ENCODE measurements at places on chromosomes 2 and 18.

GRCh38 chr2:110729106-110729505 lies 3.3 kb upstream of the ACOXL start:
- no peak for DNase-seq

GRCh38 chr18:28961669-28962228 lies 784.8 kb upstream of the CDH2 start:
- peak; percentile 28 for DNase-seq

DNA sequence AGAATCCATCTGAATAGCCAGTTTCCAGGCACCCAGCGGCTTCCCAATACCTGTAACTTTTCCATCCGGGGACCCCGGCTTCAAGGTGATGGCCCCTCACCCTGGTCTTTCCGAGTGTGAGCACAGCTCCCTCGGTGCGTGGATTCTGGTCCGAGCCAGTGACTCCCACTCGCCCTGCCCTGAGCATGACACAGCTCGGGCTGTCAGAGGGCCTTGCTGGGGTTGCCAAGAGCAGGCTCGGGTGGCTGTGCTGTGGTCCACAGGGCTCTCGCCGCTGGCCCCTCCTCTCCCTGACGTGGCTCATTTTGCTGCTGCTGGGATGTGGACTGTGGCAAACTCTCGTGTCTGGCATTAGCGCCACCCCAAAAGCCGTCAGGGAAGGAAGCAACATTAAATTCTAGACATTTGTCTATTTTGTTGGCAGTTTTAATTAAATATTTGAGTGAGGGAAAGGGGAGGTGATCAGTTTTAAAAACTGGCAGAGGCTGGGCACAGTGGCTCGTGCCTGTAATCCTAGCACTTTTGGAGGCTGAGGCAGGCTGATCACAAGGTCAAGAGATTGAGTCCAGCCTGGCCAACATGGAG lies 5.6 kb upstream of the ESPNL start:
- DNase-seq, result no peak

- DNase-seq, result no peak
Measured at GRCh38 chr2:179351057-179351456, 86.4 kb upstream of the SESTD1 start.

- no peak for DNase-seq
Measured at GRCh38 chr2:30721241-30721640, 86.0 kb downstream of the CAPN13 start.

DNA sequence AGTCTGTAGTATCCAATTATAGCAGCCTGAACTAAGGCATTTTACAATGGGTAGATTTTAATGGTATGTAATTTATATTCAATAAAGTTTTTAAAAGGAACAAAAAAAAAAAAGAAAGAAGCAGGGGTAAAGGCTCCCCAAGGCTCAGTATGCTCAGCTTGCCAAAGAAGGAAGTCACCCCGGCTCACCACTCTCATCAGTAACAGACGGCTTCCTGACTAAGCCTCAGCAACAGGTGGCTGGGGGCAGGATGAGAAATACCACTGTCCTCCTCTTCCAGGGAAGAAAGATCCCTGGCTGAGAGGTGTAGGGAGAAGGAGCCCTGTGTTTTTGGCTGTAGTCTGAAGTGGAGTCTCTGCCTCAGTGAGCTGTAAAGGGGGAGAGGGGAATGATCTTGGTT lies 121.2 kb downstream of the ARHGEF4 start:
- DNase-seq, result no peak

GRCh38 chr2:1627628-1628381 lies 116.5 kb downstream of the PXDN start:
- DNase-seq, result peak; percentile 67

- peak; percentile 85 for DNase-seq
Measured at GRCh38 chr2:30711646-30712085, 95.6 kb downstream of the CAPN13 start.

GRCh38 chr2:48264627-48265026 lies 265.3 kb upstream of the STON1 start:
- no peak for DNase-seq

- no peak for DNase-seq
Measured at GRCh38 chr2:109384308-109385271, 229.2 kb downstream of the SEPTIN10 start.

- DNase-seq, result no peak
Measured at GRCh38 chr2:31413862-31414550, 536 bp downstream of the XDH start.

DNA sequence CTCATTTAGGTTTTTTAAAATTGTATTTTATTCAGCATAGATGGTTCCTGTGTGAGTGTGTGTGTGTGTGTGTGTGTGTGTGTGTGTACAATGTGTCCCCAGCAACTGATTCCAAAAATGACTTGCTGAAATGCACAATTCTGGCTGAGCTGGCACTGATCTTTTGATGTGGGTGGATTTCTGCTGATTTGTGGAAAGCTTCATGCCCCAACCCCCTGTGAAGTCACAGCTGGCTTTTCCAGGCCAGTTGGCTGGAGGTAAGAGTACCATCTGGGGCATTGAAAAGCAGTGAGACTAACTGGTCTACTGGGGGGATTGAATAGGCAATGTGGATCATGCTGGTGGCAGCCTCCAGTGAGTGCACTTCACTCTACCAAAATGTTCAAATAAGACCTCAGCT lies 187.2 kb downstream of the LRRTM1 start:
- no peak for DNase-seq

GRCh38 chr2:21317131-21317530 lies 193.4 kb downstream of the TDRD15 start:
- peak; percentile 18 for DNase-seq

DNA sequence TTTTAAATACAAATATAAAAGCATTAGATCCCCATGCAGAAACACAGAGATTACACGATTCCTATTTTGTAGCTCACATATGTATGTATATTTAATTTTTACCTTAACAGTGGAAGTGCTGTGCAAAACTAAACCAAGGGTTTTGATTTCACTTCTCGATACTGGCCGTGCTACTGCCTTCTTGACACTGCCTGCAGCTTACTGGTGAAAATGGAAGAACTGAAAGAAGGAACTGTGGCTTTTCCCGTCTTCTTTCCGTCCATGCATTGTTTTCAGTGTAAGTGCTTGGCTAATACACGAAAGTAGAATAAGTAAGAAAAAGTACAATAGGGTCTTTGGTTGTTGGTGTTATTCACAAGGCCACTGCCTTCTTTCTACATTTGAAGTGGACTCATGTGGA lies 129.5 kb downstream of the NDUFA10 start:
- no peak for DNase-seq

- DNase-seq, result no peak
Measured at GRCh38 chr2:8256905-8257304, 425.0 kb upstream of the ID2 start.

DNA sequence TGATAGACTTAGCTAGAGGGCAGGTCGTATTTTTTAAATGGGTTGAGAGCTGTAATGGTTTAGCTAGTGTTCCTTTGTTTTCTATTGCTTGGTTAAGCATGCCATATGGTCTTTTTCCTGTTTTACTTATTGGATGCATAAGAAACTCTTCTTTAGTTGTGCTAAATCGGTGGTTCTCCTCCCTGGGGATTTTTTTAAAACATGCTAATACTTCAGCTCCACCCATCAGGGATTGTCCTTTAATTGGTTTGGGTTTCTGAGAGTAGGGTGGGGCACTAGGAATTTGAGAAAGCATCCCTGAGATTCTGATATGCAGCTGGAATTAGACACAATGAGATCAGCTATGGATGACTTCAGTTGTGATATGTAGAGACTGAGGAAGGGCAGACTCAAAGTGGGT lies 497.2 kb downstream of the THSD7B start:
- DNase-seq, result no peak

- DNase-seq, result no peak
Measured at GRCh38 chr2:150427298-150427697, 60.2 kb downstream of the RND3 start.

- DNase-seq, result no peak
Measured at GRCh38 chr2:128449226-128450061, 130.8 kb upstream of the HS6ST1 start.

DNA sequence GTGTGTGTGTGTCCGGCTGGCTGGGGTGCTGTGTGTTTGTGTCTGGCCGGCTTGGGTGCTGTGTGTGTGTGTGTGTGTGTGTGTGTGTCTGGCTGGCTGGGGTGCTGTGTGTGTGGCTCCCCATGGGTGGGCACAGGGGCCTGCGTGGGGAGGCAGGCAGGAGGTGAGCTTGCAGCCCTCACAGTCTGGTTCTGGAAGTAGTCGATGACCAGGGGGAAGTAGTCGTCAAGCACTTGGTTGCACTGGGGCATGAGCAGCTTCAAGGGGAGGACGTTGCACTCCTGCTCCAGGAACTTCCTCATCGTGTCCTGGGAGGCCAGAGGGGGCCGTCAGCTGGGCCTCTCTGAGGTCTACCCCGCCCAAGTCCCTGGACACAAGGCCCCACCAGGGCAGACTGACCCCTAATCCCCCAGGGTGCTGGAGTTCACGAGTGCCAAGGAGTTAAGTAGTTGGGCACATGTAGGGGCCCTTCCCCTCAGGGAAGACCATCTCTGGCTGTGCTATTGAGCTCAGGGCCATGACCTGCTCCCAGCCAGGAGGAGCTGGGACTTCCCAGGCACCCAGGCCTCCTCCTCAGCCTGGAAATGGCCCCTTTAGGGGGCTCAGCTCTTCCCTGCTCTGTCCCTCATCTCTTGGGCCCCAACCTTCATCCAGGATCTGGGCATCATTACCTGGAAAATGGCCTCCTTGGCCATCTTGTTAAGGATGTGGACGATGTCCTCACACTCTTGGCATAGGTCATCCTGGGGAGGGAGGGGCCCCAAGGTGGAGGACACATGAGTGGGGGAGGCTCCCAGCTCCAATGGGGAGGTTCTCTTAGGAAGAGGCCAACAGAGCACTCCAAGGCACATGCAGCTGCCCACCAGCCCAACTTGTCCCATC lies 1.3 kb downstream of the SFTPB start:
- no peak for DNase-seq

DNA sequence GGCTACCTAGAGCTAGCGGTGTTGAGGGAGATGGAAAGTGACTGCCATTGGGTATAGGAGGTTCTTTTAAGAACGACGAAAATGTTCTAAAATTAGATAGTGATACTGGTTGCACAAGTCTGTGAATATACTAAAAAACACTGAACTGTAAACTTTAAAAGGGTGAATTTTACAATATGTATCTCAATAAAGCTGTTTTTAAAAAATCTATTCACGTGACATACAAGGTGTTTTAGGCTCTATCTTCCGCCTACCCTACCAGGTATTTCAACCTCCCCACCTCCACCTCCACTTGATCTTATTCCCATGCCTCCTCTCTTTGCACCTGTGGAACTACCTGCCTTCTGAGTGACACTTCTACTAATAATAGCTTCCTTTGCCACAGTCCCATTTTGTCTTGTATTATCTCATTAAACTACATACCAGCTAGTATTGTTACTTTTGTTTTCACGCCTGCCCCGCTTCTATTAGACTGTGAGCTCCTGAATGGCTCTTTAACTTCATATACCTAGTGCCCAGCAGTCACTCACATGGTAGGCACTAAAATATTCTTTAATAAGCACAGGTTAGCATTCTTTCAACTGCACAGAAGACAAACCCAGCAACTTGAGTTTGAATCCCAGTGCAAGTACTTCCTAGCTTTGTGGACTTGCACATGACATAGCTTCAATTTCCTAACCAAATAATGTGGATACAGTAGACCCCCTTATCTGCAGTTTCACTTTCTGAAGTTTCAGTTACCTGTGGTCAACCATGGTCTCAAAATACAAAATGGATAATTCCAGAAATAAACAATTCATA lies 9.3 kb downstream of the ITSN2 start:
- no peak for DNase-seq

DNA sequence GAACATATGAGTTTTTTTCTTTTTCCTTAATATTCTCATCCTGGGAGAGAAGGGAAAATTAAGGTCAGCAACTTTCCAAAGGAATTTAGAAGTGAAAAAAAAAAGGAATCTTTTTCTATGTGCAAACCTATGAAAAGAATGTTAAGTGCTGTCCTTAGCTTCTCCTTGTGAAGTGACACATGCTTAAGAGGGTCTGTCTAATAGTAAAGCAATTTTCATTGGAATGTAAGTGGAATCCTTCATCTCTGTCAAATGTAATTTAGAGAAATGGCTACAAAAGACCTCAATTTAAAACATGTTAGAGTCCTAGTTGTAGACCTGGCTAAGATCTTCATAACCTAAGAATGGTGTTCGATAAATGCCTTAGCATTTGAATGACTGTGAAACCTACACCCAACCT lies 117.4 kb upstream of the EPB41L3 start:
- DNase-seq, result no peak

DNA sequence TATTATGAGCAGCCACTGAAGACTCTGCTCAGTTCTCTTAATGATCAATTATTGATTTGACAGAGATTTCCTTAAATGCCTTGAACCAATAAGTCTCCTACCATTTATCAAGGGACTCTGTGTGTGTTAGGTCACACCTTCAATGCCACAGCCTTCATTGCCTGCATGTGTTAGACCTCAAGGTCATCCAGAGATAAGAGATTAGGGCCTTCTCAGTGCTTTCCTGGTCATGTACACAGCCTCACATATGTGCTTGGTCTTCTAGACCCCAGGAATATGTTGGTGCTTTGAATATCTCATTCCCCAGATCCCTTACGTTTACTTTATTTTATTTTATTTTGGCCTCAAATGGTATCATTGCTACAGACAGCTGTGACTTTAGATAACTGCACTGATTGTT lies 93.0 kb upstream of the CTAGE1 start:
- DNase-seq, result no peak

DNA sequence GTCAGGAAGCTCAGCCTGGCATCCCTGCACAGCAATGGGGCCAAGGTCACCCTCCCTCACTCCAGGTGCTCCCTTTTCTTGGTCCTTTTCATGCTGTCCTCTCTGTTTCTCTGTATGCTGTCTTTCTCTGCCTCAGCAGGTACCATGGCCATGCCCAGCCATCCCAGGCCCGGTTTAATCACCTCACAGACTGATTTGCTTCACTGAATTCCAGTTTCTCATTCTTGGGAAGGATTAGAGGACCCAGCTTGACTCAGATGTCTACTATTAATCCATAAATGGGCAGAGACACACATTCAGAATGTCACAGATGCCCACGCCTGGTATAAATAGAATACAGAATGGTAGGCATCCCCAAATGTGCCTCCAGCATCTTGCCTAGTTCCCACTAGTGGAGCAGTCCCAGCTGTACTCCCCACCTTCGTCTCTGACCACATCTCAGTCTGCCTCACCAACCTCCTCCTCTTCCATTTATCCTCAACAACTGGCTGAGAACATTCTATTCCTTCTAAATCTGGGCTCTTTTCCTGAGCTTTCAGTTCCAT lies 14.2 kb upstream of the L3MBTL4 start:
- DNase-seq, result no peak
